ENCODE measurements at places on chromosomes 2 and 18.

- DNase-seq: no peak
These were observed 219.3 kb upstream of the APCDD1 start for GRCh38 chr18:10234912-10235660.

- DNase-seq: no peak
These were observed 180.1 kb upstream of the SPOPL start for GRCh38 chr2:138321458-138321857.

GRCh38 chr18:48074929-48075706 lies 144.7 kb upstream of the SMAD2 start:
- DNase-seq: no peak

GRCh38 chr18:3441290-3441689 lies 8.7 kb upstream of the TGIF1 start:
- DNase-seq: peak; percentile 55

- DNase-seq: no peak
These were observed 134.3 kb downstream of the KLHL29 start for GRCh38 chr2:23519334-23519651.

- no peak for DNase-seq
These were observed 148.3 kb downstream of the ATL2 start for GRCh38 chr2:38228753-38229152.

- DNase-seq: no peak
These were observed 7.6 kb upstream of the SERPINB12 start for GRCh38 chr18:63534615-63535014.

GRCh38 chr2:159356053-159356554 lies 69.6 kb upstream of the WDSUB1 start:
- DNase-seq: no peak

DNA sequence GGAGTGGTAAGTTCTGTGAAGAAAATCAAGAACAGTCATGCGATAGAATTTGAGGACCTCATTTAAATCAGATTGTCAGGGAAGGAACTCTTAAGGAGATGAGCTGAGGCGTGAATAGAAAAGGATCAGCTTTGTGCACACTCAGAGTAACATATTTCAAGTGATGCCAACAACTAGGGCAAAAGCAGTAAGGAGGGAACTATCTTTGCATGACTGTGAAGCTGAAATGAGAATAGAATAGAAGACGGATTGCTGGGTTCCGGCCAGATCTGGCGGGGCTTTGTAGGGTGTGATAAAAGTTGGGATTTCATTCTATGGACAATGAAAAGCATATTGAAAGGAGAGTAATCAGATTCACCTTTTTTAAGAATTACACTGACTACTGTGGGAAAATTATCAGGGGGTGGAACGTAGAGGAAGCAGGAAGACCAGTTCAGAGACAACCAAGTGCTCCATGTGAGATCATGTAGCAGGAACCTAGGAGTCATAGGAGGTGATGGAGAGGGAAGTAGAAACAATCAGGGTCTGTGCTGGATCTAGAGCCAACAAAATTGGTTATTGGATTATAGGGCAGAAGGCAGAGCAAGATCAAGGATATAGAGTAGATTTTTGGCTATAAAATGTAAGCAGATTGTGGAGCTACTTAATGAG lies 884.3 kb downstream of the DCC start:
- DNase-seq: no peak

DNA sequence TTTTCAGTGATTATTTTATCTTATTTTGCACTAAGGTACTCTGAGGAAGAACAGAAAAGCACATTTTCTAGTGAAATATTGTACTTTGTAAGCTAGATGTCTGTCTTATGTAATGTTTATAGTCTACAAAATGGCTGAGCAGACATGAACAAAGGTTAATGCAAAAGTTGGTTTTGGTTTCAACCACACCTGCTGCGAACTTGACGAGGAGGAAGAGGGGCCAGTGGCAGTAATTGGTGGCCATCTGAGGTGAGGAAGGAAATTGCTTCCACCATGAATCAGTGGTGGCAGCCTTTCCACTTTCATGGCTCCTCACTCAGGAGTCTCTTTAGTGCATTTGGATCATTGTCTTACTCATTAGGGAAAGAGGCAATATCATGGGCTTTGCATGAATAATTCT lies 894.2 kb downstream of the CNTNAP5 start:
- DNase-seq: no peak

GRCh38 chr2:84701880-84702279 lies 179.0 kb downstream of the TRABD2A start:
- no peak for DNase-seq

- DNase-seq: peak; percentile 53
These were observed 159.4 kb downstream of the AGPS start for GRCh38 chr2:177551989-177552421.

- no peak for DNase-seq
These were observed 110.2 kb downstream of the PRKCE start for GRCh38 chr2:45761635-45762034.

DNA sequence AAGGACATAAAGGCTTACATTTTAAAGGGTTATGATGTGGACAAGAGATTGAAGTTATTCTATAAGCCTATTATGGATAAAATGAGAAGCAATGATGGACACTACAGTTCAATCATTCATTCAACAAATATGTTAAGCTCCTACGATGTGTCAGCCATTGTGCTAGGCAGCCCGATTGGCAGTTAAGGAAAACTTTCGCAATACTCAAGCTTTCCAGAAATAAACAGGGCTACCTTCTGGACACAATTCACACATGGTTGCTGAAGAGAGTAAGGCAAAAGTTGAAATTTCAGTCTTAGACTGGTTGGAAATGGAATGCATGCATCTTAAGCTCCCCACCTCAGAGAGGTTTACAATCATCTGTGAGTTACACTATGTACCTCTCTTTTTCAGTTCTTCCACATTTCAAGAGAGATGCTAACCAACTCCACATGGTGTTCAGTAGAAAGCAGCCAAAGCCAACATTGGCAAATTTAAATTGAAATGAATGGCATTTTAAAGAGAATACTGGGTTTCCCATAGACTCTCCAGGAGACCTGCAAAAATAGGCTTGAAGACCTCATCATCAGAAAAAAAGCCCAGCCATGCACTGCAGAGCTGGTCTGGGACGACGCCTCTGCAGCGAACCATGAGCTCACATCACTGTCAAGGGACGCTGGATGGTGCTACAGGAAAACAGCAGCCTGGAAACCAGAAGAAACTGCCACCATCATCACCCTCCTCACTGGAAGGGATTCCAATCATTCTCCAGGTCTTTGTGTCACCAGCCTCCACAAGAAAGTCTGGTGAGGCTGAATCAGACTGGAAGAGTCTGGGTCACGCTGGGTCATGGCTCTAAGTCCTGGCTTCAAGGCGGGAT lies 276.3 kb downstream of the AFF3 start:
- no peak for DNase-seq

DNA sequence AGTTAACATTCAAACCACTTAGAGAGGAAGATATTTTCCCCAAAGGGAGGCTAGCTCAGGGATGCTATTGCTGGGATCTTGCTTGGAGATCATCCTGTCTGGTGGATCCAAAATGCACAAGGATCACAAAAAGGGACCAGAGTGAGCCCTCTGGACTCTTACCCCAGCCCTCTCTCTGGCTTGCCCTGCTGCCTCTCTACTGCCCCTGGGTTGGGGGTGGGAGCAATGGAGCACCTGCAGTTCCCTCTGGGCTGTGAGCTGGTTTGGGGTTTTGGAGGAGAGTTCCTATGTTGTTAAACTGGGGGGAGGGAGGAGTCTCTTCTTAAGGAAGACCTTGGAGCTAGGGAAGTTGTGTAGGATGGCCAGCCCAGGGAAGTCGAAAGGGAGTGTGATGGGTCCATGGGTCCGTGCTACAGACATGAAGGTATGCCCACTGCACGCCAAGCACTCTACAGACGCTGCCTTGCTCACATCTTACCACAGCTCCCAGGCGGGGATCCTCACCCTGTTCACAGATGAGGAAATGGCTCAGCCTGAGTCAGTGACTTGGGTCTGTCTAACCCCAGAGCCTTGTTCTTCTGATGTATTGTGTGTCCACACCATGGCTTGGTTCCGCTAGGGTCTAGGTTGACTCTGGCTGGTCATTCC lies 3.8 kb downstream of the LBH start:
- no peak for DNase-seq

GRCh38 chr2:225735844-225736243 lies 336.3 kb downstream of the NYAP2 start:
- DNase-seq: no peak

DNA sequence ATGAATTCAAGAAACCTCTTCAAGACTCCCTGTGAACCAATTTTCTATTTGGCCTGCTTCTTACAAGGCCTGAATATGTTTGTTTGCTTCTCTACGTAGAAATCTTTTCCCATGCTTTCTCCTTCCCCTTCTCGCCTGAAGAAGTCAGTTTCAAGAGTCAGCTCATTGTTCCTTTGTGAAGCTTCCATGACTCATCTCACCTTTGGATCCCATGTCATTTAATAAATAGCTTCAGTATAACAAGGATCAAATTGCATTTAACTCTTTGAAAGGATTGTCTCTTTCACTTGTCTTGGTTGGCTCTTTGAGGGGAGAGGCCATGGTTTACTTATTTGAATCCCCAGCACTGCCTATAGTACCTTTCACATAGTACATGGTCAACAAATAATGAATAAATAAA lies 28.4 kb downstream of the CPS1 start:
- DNase-seq: no peak

- DNase-seq: no peak
These were observed 23.5 kb downstream of the CCT7 start for GRCh38 chr2:73257425-73258125.

- DNase-seq: peak; percentile 78
These were observed 89.0 kb upstream of the PPP1CB start for GRCh38 chr2:28662468-28663181.

DNA sequence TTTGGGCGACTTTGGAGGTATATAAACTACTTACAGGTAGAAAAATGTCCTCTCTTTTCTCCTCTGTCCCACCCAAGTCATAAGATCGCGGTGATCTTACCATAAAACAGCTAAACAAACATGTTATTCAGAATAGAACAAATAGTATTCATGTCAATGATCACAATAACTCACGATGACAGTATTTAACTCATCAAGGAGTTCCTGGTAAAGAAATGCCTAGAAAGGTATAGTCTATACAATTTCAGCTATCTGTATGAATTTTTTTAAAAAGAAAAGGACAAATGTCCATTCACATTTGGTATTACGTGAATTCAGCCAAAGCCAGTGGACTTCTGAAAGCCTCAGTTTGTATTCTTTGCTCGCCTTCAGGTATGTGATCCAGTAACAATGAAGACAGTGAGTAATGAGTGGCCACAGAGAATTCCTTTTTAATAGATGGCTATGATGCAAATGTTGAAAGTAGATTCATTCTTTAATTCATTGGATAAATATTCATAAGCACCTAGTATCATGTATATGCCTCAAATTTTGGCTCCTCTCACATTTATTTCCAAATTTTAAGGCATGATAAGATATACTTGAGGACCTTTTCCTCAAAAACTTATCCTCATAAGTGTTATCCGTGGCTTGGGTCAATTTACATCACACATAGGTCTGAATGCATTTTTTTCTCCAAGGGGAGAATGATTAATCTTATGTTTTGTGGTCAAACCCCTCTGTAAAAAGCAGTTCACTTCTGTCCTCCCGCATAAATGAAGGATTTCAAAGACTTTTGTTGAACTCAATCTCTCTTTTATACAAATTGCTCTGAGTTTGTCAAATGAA lies 20.3 kb downstream of the ABCB11 start:
- DNase-seq: no peak

- DNase-seq: no peak
These were observed 1.1 kb downstream of the RPL37A start for GRCh38 chr2:216499641-216500218.

GRCh38 chr2:181673173-181673572 lies 7.1 kb downstream of the NEUROD1 start:
- no peak for DNase-seq

DNA sequence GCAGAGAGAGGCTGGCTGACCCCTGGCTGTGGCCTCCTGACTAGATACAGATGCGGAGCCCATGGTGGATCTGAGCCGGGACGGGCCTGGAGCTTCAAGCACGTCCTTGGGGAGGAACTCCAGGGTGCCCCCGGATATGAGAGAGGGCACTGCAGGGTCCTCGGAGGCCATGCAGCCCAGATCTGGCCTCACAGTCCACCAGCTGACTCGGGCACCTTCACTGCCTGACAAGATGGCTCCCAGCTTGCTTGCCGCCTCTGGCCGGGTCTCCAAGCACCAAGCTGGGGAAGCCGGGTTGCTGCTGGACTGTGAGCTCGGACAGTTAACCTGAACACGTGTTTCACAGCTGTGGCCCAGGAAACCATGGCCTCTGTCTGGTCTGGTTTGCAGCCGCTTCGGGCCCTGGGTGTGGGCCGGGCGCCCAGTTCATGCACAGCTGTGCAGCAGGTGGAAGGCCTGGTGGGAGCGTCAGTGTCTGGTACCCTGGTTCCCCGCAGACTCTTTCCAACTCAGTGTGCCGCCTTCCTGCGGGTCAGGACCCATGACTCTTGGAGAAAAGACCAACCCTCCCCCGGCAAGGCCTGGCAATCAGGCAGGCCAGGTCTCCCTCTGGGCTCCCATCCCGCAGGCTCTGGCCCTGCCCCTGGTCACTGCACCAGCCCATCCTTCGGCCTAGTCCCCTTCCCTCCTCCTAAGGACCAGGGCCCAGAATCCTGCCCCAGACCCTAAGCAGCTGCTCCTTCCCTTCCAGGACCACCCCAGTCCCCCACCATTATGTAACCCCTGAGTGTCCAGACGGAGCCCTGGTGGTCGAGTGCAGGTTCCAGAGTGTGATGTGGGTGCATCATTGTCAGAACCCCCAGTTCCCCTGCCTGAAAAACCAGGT lies 74.6 kb upstream of the OTOS start:
- DNase-seq: no peak

DNA sequence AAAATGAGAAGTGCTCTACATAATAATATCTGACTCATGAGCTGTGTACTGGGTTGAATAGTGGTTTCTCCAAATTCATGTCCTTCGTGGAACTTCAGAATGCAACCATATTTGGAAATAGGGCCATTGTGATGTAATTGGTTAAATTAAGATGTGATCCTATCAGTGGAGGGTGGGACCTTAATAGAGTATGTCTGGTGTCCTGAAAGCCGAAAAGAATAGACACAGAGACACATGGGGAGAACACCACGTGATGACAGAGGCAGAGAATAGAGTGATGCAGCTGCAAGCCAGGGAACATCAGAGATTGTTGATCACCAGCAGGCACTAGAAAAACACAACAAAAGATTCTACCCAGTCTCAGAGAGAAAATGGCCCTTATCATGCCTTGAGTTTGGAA lies 310.1 kb downstream of the EXOC6B start:
- DNase-seq: no peak

DNA sequence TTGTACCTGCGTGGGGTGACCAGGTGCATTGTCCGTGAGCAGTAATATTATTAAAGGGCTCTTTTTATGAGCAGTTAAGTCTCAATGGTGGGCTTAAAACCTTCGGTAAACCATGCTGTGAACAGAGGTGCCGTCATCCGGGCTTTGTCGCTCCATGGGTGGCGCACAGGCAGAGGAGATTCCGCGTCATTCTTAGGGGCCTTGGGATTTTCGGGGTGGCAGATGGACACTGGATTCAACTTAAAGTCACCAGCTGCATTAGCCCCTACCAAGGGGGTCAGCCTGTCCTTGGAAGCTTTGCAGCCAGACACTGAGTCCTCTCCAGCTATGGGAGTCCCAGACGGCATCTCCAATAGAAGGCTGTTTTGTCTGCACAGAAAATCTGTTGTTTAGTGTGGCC lies 107.7 kb downstream of the NFATC1 start:
- no peak for DNase-seq
